Pancreas (tissue), 10 donors: ENCODE measurements at places on chromosomes 5 and 9. TPM values are rescaled to one million over a fixed set of nuclear protein-coding genes. Genes with fewer than 3 reads are reported as not detected.

The OTP gene
- total RNA-seq, result not detected

The CCL27 gene
- not detected for total RNA-seq

The PDE8B gene
- total RNA-seq, result 5.6 TPM

The HRCT1 gene
- 1.1 TPM for total RNA-seq

The C1QTNF3 gene
- 2.0 TPM for total RNA-seq

The TMEM174 gene
- total RNA-seq, result not detected

The SLC4A9 gene
- 0.32 TPM for total RNA-seq

The SGCD gene
- 0.38 TPM for total RNA-seq

The BAAT gene
- total RNA-seq, result 0.43 TPM

The DRD1 gene
- total RNA-seq, result not detected

The CER1 gene
- not detected for total RNA-seq

The CORO2A gene
- total RNA-seq, result 0.75 TPM

The SPATA31C1 gene
- total RNA-seq, result not detected

The SOHLH1 gene
- total RNA-seq, result not detected

The AFAP1L1 gene
- 0.60 TPM for total RNA-seq

The FBN2 gene
- 0.78 TPM for total RNA-seq

The FAM78A gene
- 0.47 TPM for total RNA-seq

The RNF38 gene
- total RNA-seq, result 18.4 TPM

The APBA1 gene
- total RNA-seq, result 2.0 TPM

The SLC6A7 gene
- total RNA-seq, result not detected

The SLC25A2 gene
- total RNA-seq, result 0.69 TPM

The ACOT12 gene
- total RNA-seq, result not detected

The MELK gene
- total RNA-seq, result 0.38 TPM

The CFAP90 gene
- 1.2 TPM for total RNA-seq

The C9orf50 gene
- not detected for total RNA-seq

The OGN gene
- total RNA-seq, result 4.3 TPM

The CDK5RAP2 gene
- total RNA-seq, result 24.2 TPM

The LMX1B gene
- 1.2 TPM for total RNA-seq

The PNPLA7 gene
- 10.0 TPM for total RNA-seq

The PCDHB8 gene
- total RNA-seq, result 2.1 TPM

The CDH9 gene
- total RNA-seq, result not detected

The PCDHGB2 gene
- total RNA-seq, result 2.6 TPM

The AGXT2 gene
- not detected for total RNA-seq

The FOXD4L6 gene
- total RNA-seq, result not detected

The USP20 gene
- total RNA-seq, result 13.9 TPM

The DOCK8 gene
- 4.3 TPM for total RNA-seq

The KIF12 gene
- total RNA-seq, result 53.3 TPM

The TAF11L13 gene
- total RNA-seq, result not detected

The LRRC70 gene
- total RNA-seq, result 0.87 TPM

The TMEM215 gene
- not detected for total RNA-seq

The UIMC1 gene
- total RNA-seq, result 21.8 TPM

The SPATA31D4 gene
- total RNA-seq, result not detected

The INSL4 gene
- not detected for total RNA-seq

The GLRA1 gene
- total RNA-seq, result 0.72 TPM

The PCDHGA8 gene
- 1.1 TPM for total RNA-seq

The SLC12A7 gene
- total RNA-seq, result 56.5 TPM

The CAST gene
- total RNA-seq, result 70.7 TPM

The SNAPC4 gene
- 4.2 TPM for total RNA-seq

The FBP1 gene
- total RNA-seq, result 22.9 TPM
